Left renal cortex interstitium (tissue), 4 donors: ENCODE measurements at places on chromosomes 1 and 21. TPM values are rescaled to one million over a fixed set of nuclear protein-coding genes. Genes with fewer than 3 reads are reported as not detected.

Gene CYYR1
- polyA plus RNA-seq = 53.3 TPM

Gene TEDDM1
- polyA plus RNA-seq = 0.06 TPM

Gene FCN3
- 1.4 TPM for polyA plus RNA-seq

GRCh38 chr1:201759194-201759815 is 69.7 kb upstream of the IPO9 start:
- no peak for DNase-seq

DNA sequence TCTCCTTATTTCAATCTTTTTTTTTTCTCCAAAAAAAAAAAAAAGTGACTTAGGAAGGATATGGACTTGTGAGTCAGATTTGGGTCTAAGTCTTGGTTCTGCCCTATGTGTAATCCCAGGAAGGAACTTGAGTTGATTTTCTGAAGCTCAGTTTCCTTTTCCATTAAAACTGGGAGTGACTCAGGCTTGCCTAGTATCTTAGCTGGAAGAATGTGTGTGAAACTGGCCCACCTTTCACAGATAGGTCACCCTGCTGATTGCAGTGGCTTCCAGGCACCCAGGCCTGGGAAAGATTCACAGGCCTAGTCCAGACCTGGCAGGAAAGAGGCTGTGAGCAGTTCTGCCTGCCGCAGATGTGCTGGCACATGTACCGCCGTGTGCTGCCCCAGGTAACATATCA is 218.3 kb upstream of the HOOK1 start:
- no peak for DNase-seq

DNA sequence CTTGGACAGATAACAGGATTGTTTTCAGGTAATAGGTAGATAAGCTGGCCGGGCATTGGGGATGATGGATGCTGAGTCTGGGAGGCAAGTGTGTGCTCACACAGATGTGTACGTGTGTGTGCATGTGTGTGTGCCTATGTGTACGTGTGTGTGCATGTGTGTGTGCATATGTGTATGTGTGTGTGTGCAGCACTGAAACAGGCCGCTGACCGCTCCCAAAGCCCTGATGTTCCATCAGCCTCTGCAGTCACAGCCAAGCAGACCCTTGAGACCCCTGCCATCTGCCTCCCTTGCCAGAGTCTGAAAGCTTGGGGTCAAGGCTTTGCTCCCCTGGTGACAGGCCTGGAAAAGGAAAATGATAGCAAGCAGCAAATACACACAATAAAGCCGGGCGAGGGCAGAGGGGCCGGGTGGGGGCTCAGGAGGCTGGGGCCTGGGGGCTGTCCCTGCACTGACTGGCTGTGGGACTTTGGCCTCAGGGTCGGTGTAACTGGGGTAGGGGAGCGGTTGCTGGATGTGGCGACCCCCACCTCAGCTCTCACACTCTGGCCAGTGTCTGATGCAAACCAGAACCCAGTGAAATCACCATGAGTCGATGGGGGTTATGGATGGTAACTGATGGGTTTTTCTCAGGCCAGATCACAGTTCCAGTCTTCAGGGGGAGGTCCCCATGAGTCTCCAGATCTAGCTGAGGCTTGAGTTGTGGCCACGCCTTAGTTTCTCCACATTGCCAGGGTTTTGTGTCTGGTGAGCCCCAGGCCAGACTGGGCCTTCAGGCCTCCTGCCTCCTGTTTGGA is 9.2 kb upstream of the TNFRSF8 start:
- DNase-seq = no peak

GRCh38 chr1:205746757-205747412 is 3.1 kb downstream of the NUCKS1 start:
- DNase-seq = no peak

GRCh38 chr1:32068957-32069588 is 3.7 kb upstream of the TMEM39B start:
- DNase-seq = no peak
